ENCODE measurements at places on chromosomes 1 and 21.

GRCh38 chr21:34916446-34916845, 132.7 kb downstream of the RUNX1 start:
- DNase-seq = no peak

DNA sequence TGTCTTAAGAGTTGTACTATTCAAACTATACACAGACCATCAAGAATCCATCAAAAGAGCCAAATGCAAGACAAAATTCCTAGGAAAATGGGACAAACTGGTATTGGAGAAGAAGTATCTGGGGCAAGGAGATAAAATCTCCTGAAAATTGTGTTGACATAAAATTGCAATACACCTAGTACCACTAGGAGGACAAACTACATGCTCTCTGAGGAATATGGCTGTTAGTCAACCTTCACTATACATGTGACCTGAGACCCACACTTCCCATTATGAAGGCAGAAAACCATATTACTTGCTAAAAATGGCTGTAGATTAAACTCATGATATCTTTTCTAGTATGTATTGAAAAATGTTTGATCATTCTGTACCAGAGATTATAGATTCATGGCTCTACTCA, 30.0 kb downstream of the IRF2BP2 start:
- no peak for DNase-seq

GRCh38 chr1:233656032-233656635, 42.2 kb downstream of the KCNK1 start:
- no peak for DNase-seq

- DNase-seq = no peak
These were observed 1297.6 kb downstream of the BRINP3 start for GRCh38 chr1:189180057-189180456.

DNA sequence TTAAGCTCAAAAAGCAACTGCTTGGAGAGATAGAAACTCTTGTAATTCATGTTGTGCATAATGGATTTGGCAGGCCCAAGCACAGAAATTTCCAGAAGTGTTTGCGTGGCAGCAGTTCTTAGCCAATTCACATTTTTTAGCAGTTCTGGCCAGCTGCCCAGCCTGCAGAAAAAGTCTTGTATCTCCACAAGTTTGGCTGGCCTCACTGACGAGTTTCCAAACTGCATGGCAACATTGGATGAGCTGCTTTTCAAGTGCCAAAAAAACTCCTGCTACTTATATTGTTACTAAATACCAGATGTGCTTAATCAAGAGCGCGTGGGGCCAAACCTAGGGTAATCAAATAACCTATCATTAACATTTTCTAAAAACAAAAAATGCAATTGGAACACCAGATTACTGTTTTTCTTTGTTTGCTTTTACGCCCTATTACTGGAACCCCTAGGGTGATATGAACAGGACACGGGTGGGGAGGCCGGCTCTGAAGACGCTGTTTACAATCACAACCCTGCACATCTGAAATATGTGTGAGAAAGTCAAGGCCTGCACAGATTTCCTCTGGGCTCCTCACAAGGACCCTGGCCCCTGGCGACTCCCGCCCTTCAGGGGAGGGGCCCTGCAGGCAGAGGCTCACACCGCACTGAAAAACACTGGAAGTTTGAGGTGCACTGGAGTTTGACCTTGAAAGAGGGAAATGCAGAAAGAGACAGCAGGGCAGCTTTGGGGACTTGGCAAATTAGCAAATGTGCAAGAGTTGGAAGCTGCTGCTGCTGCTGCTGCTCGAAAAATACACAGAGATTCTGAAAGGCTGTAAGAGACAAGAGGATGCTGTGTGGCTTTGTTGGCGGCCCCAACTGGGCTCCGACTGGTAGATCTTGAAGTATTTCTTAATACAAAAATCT, 55.2 kb upstream of the TARBP1 start:
- peak; percentile 49 for DNase-seq

- no peak for DNase-seq
These were observed 22.5 kb downstream of the INTS3 start for GRCh38 chr1:153750026-153750995.

DNA sequence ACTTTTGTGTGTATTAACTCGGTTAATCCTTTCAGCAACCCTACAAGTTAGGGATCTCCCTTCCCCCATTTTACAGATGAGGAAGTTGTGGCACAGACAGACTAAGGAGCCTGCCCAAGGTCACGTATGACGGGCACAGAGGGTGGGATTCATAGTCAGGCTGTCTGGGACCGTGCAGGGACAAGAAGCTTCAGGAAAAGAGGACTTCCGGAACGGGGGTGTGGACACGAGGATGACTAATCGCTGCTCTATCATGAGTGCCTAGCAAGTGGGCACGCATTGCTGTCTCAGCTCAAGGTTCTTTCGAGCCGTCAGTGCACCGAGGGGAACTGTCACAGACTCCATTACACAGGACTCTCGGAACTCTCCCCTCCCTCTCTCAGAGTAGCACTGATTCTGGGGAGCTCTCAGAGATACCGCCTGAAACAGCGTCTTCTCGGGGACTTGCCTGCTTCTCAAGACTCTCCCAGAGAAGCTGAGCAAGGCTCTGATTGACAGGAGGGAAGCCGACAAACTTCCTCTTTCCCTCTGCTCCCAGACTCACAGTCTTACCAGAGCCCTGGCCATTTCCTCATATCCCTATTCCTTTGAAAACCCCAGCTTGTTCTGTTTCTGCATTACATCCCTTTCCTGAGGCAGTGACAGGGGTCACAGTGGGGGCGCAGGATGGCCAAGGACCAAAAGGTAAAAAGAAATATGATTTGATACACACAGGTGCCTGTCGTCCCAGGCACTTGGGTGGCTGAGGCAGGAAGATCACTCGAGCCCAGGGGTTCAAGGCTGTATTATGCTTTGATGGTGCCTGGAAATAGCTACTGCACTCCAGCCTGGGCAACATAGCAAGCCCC, 14.4 kb downstream of the FHAD1 start:
- DNase-seq = no peak

DNA sequence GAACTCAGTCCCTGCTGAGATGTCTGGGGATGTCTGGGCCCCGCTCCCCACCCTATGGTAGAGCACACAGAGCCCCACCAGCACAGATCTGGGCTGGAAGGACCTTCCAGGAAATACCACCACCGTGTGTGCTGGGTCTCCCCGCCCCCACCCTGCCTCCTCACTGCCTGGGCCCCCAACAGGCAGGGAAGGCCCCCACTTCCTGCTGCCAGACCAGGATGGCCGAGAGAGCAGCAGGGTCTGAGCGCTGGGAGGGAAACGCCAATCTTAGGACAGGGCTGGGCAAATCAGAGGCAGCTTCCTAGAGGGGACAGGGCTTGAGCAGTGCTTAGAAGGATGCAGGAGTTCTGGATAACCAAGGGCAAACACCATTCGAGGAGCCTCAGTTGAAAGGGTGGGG, 11.9 kb downstream of the ADGRB2 start:
- no peak for DNase-seq

DNA sequence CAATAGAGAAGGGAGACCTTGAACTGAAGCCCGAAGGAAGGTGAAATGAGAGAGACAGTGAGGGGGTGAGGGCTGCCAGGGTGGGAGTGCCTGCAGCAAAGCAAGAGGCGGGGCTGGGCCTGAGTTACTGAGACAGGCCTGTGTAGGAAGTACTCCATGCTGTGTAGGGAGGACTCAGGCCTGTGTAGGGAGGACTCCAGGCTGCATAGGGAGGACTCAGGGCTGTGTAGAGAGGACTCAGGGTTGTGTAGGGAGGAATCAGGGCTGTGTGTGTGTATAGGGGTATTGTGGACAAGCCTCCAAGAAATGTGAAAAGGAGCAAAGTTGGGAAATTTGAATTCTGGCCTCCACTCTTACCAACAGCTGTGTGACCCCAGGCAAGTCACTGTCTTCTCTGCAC, 133.8 kb upstream of the CACNA1E start:
- DNase-seq = no peak

DNA sequence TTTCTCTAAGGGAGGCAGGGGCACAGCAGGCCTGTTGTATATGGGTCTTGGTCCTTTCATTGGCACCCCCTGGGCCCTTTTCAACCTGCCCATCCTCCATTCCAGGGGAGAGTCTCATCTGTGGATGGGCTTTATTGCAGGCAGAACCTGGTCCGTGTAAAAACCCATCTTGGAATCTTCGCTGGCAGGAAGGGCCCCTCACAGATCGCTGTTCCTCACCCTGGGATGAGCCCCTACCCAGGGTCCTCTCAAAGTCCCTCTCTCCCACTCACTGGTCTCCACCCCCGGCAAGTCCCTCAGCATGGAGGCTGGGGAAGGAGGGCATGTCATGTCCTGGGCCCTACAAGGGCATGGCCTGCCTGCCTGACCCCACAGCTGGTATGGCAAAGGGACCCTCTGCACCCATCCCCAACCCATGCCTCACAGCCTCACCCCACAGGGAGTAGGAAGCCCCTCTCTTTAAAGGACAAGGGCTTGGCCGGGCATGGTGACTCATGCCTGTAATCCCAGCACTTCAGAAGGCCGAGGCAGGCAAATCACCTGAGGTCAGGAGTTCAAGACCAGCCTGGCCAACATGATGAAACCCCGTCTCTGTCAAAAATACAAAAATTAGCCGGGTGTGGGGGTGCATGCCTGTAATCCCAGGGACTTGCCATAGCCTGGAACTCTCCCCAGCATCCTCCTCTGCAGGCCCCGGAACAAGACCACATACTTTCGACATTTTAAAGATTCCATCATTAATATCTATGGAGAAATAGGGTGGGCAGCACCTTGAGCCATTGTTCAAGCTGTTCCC, 13.2 kb upstream of the CDA start:
- no peak for DNase-seq

DNA sequence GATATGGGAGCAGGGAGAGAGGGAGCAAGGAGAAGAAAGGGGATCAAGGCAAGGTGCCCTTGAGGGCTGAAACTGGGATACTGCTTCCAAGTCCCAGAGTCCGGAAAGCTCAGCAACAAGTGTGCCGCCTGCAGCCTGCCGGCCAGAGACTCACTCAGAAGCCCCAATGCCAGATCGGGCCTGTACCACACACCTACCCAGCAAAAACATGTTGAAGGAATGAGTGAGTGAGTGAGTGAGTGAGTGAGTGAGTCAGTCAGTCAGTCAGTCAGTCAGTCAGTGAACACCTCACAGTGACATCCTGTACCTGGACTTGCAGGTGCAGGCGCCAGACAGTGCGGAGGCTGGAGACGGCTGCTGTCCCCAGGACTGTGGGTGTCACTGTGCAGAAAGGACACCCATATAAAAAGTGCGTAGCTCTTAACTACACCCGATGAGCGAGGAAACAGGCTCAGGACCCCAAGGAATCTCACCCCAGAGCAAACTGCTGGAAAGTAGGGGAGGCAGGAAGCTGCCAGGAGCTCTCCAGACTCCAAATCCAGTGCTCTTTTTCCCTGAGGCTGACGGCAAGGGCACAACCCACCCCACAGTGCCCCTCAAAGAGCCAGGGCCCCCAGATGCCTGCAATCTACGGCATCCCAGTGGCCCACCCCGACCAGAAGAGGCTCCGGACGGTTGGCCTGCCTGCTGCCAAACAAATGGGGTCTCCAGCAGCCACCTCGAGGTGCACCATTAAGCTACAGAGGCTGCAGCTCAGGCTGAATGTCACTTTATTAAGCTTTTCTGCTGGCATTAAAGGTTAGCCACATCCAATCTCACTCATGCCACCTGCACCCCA, 261.7 kb downstream of the NPHP4 start:
- no peak for DNase-seq

GRCh38 chr1:34444516-34444915, 267.8 kb downstream of the C1orf94 start:
- no peak for DNase-seq

DNA sequence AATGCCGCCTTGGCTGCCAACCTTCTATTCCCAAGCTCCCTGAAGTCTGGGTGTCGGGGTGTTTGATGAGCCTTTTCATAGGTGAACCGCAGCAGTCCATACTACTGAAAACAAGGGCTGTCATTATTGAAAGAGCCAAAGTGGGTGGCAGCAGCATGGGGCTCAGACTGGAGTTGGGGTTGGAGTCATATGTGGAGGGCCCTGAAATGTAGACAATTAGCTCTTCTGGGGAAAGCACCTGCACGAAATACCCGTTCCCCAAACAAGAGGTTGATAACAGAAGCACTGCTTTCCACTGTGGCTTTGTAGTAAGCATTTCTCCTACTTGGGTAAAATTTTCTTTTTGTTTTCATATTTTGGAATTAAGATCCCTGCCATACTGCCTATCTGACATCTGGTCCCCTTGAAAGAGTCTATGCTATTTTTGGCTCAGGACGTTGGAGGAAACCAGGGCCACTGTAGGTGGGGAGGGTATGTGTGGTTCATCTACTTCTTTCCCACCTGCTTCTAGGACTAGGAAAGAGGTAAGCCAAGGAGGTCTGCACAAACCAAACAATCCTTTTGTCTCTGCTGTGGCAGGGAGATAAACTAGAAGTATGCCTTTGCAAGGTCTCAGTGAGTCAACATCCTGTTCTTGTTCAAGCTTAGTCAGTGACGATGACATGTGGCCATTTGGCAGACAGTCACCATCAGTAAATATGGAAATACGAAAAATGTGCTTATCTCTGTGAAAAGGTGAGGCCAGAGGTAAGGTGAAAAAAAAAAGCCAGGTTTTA, 197.0 kb upstream of the UBE2U start:
- DNase-seq = no peak

- no peak for DNase-seq
These were observed 8.3 kb downstream of the NFIA start for GRCh38 chr1:61090546-61091202.

DNA sequence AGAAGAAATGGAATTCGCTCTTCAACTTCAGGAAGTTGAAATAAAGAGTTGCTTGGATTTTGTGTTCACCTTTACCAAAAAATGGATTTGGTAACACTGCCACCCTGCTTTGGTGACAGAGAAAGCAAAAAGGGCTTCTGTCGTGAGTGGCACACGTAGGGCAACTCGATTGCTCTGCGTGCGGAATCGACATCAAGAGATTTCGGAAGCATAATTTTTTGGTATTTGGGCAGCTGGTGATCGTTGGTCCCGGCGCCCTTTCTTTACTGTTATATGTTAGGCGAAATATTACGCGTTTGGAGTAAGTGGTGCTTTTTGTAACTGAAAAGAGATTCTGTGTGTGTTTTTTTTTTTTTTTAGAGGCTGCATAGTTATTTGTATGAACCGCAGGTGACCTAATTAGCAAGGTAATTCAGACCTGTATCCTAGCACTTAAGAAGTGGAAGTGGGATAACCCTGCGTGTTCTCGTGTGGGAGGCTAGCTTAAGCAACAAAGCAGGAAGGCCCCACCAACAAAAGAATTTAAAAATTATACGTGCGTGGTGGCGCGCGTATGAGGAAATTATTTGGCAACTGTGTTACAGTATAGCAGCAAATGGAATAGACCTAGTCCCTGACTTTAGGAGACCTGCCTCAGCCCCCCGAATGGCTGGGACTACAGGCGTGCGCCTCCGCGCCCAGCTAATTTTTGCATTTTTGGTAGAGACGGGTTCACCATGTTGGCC, at the start of gene RNU11:
Gene RNU11 (plus strand): TSS at position 127 of the 725 bp plus-strand sequence.
- peak; percentile 92 for DNase-seq

DNA sequence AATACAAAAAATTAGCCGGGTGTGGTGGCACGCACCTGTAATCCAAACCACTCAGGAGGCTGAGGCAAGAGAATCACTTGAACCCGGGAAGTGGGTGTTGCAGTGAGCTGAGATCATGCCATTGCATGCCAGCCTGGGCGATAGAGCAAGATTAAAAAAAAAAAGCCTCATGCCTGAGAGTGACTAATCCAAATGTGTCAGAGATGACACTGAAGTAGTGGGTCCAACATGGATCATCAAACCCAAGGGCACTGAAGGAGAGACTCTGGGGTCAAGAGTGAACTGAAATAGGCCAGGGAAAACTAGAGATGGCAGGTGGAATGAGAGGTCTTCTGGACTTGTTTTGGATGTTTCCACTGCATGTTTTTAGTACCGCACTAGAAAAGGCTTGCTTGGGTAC, 10.2 kb upstream of the CACHD1 start:
- DNase-seq = no peak

- no peak for DNase-seq
These were observed 278.4 kb downstream of the TM2D1 start for GRCh38 chr1:61446531-61446991.

Data from NCI-H1417 treated with DMSO at 0.1 percent for 48 hours (cell line).